Endothelial cell of umbilical vein (primary cell): ENCODE measurements at places on chromosomes 13 and 19.

GRCh38 chr13:100363285-100363711 is 225.3 kb downstream of the GGACT start:
- peak; percentile 13 for DNase-seq

- no peak for DNase-seq
Measured at GRCh38 chr13:93268327-93269028, 41.9 kb downstream of the GPC6 start.

DNA sequence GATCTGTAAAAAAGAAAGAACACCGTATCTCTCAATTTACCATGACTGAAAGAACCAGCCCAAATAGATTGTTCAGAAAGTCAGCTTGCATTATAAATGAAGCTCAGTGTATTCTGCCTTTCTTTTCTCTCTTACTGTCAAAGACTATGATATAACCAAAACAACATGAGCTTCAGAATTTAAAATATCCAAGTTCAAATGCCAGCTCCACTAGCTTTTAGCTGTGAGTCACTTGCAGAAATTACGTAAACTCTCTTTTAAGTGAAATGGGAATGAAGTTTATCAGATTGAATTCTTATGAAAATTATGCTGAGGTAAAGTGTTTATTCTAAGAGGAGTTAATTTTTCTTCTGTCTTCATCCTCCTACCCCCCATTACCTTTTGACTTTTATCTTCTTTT is 20.0 kb upstream of the POSTN start:
- peak; percentile 14 for DNase-seq

GRCh38 chr13:76708138-76708688 is 178.0 kb downstream of the KCTD12 start:
- no peak for DNase-seq

- DNase-seq = no peak
Measured at GRCh38 chr13:51971520-51972426, 39.5 kb downstream of the ATP7B start.

DNA sequence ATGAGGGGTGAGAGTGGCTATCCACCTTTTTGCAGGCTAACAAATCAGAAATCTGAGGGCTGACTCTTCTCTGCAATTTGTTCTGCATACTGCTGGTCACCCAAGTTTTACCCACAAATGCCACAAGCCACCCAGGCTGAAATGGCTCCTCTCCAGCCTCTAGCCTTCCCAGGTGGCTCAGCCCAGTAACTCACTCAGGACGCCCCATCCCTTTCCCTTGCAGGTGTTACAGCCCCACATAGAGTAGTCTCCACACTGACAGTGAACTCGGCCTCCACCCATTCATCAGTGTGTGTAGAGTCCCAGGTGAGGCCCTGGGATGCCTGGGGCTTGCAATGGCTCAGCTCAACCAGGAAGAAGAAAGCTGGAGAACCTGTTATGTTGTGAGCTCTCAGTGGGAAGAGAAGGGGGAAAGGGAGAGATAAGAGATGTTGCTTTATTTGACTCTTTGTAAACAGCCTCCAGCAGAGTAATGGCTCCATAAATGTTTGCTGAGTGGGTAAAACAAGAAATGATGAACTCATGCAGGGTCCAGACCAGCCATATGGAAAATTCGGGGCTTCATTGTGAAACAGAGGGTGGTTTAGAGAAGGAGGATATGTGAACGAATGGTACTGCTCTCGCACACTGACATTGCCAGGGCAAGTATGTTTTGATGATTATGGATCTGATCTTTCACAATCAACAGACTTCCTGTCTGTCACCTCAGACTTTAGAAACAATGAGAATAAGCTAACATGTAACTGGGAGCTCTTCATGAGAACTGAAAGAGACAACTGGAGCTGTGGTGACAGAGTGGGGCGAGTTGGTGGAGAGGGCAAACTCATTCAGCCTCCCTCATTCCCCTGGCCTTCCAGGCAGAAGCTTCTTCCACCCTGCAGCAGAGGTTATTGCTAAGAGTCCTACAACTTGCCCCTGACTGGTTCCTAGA is 74.2 kb upstream of the RFC3 start:
- DNase-seq = no peak

DNA sequence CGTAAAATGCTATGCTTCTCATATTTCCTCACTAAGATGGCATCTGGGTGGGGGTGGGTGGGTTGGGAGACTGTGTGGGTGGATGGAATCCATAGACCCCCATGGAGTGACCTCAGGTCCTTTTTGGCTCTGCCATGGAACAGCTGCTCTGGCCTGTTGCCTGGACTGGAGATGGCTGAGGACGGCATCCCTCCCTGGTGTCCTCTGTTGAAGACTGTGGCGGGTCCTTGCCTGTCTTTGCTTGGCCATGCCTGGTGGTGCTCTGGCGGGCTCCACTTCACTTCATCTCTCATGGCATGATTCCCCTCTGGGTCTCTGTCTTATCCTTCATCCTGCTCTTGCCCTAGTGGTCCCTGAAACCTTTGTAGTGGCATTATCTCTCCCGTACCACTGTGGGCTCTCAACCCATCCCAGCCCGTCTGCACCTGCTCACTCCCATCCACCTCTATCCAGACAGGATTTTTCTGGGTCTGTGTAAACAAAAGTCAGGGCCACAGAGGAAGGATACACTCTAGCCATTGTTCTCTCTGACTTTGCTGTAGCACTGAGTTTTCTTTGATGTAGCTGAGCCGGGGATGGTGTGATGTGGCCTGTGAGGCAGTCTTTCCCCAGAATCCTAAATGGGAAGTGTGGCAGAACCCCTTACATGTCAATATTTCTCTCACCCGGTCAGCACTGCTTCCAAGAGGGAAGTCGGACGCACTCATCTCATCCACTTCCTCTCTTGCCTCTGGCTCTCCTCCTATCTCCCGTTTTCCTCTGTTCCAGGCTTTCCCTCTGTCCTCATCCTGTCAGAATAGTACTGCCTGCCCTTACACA is 36.1 kb downstream of the WDFY2 start:
- DNase-seq = peak; percentile 15

GRCh38 chr13:31945202-31945961 is 86.2 kb upstream of the FRY start:
- no peak for DNase-seq

DNA sequence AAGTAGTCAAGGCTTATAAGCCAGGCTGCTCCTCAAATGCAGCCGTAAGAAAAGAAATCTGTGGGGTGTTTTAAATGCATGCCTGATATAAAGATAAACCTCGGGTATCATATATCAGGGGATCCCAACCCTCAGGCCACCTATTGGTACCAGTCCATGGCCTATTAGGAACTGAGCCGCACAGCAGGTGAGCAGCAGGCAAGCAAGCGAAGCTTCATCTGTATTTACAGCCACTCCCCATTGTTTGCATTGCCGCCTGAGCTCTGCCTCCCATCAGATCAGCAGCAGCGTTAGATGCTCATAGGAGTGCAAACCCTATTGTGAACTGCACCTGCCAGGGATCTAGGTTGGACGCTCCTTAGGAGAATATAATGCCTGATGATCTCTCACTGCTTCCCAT is 233.5 kb upstream of the SERP2 start:
- DNase-seq = no peak

DNA sequence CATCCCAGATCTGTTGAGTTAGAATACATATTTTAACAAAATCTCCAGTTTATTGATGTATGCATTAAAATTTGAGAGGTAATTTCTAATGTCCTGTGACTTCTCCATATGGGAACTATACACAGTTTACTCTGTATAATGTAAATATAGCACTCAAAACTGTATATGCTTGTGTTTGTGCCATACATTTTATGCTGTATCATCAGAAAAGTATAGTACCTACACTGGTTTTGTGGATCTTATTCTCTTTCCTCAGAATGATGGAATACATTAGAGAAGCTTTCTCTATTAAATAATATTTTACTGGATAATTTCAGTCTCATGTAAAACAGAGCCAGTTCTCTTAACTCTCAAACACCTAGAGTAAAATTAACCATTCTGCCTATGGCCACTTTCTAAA is 53.6 kb downstream of the ZNF254 start:
- DNase-seq = no peak

DNA sequence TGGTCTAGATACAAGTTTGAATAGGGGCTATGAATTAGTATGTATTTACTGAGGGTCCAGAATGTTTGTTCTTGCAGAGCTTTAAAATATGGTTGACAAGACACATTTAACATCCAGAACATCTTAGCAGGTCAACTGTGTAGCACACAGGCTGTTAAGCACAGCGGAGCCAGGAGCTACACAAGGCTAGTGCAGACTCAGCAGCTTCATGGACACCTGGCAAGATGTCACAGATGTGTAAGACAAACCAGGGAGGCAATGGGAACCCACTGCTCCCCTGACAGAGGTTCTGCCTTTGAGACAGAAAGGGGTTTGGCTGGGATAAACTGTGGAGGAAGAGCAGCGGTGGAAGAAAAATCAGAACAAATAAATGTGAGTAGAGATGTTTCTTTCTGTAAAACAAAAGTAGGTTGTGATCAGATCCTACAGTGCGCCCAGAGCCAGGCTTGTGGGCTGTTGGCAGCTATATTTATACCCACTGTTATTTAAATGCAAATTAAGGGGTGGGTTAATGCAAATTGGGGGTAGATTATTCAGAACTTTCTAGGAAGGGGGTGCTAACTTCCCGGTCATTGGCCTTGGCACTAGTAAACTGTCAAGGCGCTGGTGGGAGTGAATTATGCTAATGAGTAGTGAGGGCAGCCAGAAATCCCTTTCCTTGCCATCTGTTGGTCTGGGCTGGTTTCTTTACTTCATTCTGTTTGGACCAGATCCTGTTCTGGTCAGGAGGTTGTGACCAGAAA is 33.0 kb downstream of the MIPEP start:
- no peak for DNase-seq

GRCh38 chr19:18717601-18718000 is 34.1 kb downstream of the CRTC1 start:
- DNase-seq = no peak

DNA sequence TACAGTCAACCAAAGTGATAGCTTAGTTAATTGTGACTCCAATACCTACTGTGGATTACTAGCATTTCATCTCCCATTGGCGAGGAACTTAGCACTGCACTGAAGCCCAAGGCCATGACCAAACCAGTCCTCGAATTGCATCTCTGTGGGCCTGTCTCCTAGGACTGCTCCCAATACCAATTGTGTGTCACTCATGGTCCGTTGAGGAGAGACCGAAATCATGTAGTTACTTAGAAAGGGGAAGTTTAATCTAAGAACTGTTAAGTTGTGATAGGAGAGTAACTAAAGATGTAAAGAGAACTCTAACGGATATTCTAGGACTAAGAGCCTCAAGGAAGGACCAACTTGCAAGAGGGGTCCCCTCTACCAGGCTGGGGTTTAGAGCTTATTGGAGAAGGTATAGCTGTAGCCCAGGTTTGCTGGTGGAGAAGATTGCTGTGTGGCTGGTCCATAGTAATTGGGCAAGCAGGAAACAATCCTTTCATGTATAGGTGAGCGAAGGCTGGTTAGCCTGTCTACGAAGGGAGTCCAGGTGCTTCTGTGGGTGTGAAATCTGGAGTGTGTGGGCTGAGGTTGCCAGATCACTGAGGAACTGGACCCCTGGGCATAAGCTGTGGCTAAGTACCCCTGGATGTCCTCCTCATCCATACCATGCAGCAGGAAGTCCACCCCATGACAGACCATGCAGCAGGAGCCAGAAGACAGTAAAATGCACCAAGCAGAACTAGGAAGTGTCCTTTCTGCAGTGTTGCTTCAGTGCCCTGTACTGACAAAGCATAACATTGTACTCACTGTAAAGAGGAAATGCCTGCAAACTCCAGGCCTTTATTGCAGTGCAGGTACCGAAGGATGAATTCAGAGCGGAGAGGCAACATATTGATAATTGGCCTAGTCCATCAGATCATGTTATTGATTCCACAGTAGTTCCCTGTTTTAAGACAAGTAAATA is 30.8 kb downstream of the DNAJC3 start:
- DNase-seq = no peak

DNA sequence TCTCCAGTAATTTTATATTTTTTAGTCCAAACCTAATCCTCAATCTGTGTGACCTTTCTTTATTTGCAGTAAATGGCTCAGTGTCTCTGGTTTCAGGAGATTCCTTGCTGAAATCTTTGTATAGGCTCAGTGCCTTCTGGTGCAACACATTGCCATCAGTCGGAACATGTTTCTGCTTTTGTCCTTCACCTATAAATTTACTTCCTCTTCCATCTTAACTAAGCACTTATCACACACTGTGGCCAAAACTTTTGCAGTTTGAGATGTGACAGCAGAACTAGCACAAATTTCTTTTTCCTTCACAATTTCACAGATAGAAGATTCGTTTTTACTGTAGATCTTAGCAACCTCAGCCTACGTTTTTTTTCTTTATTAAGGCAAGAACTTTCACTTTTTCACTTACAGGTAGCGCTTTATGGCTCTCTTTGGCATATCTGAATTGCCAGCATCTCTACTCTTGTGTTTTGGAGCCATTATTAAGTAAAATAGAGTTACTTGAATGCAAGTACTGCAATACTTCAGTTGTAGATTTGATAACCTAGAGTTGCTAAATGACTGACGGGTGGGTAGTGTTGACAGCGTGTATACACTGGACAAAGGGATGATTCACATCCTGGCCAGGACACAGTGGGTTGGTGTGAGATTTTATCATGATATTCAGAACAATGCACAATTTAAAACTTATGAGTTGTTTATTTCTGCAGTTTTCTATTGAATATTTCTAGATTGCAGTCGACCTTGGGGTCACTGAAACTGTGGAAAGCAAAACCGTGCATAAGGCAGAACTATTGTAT is 44.3 kb downstream of the NDFIP2 start:
- peak; percentile 95 for DNase-seq

- no peak for DNase-seq
Measured at GRCh38 chr13:37450276-37450675, 148.3 kb downstream of the POSTN start.

- no peak for DNase-seq
Measured at GRCh38 chr19:10642473-10643171, 11.5 kb upstream of the ILF3 start.

- peak; percentile 82 for DNase-seq
Measured at GRCh38 chr19:53537521-53538377, at the start of gene ZNF331. Gene ZNF331, plus strand, starts transcription at chr19:53538145. Its CDS starts 31,232 bp downstream, at chr19:53569377.

DNA sequence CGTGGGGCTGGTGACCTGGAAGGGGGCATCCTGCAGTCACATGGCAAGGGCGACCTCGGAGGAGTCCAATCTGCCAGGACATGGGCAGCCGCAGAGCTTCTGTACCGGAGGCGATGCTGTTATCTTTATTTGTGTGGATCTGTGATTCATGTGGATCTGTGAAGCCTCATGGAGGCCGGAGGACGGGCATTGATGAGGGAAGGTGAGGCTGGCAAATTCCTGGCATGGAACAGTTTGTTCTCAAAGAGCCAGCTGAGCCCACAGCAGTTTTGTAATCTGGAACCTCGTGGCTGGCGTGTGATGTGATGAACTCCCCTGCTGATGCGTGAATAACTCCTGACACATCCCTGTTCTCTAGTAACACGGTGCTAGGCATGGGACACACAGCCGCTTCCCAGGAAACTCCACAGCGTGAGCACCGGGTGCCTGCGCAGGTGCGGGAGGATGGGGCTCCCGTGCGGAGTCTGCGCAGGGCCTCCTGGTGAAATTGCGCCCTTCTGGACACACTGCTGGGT is 40.4 kb downstream of the ATP11A start:
- DNase-seq = no peak
